Thyroid gland (tissue), 4 donors: ENCODE measurements at places on chromosomes 3 and 15.

DNA sequence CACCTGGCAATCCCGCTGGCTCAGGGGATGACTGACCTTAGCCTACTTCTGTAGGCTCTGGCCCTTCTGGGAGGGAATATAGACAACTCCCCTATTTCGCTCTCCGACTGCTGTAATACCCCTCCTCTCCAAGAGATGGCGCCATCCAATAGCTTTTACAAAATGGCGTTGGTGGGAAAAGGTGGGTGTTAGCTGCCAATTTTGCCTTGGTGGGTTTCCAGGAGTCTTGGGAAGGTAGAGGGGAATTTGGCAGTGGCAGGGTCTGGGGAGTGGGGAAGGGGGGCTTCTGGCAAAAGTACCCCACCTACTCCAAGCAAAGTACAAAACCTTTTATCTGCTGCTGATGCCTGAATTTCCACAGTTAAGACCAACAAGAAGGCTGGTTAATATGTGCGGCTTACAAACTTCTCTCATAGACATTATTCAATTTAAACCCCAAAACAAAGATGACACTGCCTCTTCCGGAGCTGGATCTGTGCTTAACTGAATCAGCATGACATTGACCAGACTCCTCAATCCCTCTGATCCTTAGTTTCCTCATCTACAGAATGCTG is 62.1 kb downstream of the RASGRF1 start:
- DNase-seq = peak; percentile 9

DNA sequence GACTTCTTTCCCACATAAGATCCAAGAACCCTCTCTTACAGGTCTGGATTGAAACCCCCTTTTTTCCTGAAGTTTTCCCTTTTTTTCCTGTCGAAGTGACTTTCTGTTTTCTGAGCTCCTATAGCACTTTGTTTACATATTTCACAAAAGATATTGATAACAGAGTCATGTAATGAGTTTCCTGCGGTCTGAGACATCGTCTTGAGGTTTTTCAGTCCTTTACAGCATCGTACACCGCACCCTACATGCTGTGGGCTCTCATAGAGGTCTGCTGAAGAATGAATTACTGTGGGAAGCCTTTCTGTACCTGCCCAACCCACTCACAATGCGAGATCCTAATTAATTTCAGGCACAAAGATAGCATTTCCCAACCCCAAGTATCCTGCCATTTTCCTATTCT is 53.1 kb downstream of the MCF2L2 start:
- no peak for DNase-seq

- no peak for DNase-seq
These were observed 18.6 kb downstream of the WHAMM start for GRCh38 chr15:82828075-82828474.

- DNase-seq = no peak
These were observed 68.4 kb upstream of the LARS2 start for GRCh38 chr3:45319996-45320305.

- DNase-seq = no peak
These were observed 3.1 kb upstream of the MESP2 start for GRCh38 chr15:89772932-89773583.

DNA sequence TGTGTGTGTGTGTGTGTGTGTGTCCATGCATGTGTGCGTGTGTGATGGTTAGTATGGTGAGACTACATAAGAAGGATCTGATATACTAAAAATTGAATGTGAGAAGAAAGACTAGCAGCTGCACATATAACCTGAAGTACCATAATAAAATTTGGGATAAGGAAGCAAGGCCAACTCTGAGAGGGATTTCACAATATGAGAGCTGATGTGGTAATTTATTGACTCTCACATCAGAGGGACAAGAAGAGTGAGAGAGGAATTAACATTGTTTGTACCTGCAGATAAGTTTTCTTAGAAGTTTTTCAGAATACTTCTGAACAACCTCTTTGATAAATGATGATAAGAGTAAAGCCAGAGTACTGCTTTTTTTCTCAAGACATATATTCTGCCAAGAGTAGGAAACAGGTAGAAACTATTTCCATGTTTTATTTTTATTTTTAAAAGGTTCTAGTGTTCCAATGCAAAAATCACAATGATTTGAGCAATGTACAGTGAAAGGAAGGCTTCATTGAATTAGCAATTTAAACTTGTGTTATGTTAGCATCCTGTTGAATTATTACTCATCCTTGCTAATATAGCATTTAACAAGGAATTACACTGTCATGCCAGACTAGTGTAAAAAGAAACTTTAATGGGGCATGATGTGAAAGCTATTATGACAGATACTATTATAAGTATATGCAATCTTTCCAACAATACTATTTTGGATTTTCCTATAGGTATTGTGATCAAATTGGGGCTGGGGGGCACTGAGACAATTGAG is 415.5 kb upstream of the ARPP21 start:
- no peak for DNase-seq

- DNase-seq = no peak
These were observed 27.9 kb upstream of the KLF13 start for GRCh38 chr15:31298707-31299172.

GRCh38 chr15:25711691-25712090 is 151.4 kb downstream of the ATP10A start:
- no peak for DNase-seq

DNA sequence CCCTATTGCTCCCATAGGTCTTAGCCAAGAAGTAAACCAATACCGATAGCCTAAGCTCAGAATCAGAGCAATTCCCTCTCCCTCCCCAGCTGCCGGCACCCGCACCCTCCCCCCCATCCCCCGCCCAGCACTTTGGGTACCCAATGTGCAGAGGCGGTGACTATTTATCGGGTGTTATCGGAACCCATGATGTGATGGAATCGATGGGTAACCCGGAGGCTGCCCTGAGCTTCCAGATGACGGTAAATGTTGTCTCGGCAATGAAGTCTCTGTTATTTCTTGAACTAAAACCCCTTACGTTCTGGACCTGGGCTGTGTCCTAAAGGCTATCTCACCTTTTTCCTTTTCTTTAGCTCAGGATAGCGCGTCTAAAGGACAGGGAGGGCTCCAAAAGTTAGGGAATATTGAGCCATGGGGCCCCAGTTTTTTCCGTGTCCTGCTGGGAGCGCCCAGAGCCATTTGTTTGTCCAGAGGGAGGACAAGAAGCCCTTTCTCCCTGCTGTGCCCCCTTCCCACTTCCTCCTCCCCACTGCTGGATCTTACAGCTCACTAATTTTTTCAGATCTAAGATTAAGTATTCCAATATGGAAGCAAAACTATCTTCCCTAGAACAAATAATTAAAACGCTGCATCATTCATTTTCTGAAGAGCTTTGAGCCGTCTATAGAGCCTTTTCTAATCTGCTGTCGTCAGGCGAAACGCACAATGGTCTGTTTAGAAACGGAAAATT is 1.5 kb downstream of the SLITRK3 start:
- no peak for DNase-seq

GRCh38 chr3:37608061-37608702 is 253.5 kb upstream of the CTDSPL start:
- no peak for DNase-seq

GRCh38 chr15:37044915-37045648 is 55.3 kb downstream of the MEIS2 start:
- DNase-seq = no peak

DNA sequence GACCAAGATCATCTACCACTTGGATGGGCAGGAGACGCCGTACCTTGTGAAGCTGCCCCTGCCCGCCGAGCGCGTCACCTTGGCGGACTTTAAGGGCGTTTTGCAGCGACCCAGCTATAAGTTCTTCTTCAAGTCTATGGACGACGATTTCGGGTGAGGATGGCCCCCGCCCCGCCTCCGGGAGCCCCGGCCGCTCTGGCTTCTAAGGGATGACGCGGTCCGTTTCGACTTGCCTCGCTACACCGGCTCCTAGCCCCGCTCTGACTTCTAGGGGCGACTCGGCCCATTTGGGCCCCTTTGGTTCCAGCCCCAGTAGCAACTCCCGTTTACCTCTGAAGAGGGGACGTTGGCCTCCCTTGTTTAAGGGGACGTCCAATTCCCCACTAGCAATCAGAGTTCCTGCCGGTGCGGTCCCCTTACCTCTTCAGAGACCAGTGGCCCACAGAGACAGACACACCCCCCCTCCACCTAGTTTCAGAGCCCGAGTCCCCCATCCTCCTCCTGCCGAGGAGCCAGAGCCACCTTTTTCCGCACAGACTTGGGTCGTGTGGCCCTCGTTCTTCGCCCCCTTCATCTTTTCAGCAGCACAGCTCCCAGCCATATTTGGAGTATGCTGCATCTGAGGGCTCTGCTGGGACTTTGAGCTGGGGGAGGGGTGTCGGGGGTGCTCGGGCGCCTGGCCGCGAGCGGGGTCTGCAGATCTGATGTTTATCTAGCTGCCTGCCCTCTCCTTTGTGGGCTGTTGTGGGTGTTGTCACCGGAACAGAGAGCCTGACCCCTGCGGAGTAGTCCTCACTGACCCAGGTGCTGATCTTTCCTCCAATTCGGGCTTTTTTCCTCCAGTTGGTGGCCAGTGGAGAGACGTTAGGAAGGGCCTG is 706 bp downstream of the DVL3 start:
- peak; percentile 37 for DNase-seq

DNA sequence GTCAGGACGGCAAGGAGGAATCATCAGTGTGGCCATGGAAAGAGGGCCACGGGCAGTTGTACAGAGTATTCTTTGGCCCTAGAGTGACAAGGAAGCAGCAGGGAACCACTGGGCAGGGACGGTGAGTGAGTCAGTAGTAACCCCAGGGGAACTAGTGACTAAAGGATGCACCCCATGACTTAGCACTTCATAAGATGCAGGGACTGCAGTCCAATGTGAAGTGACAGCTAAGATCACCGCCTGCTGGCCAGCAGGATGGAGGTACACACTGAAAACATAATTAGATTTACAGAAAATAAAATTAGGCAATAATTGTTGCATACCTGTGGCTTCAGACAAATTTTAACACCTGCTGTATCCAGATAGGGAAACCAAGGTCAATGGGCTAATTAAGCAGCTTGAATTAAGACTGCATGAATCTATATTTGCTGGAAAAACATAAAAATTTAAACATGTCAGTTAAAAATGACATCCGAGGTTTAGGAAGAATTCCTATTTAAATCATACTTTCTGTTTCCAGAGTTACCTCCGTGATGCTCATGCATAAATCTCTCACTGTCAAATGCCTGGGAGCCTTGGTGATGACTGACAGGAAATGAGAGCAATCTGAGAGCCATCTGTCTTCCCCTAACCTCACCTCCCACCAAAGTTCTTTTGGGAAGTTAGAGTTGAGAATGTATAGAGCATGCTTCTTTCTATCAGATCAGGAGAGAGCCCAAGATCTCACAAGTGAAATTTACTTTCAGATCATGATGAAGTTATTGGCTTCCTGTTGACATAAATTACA is 56.5 kb downstream of the DCLK3 start:
- no peak for DNase-seq

GRCh38 chr15:80699981-80700380 is 4.9 kb downstream of the ABHD17C start:
- DNase-seq = no peak

- DNase-seq = no peak
These were observed 142.8 kb downstream of the POLR2M start for GRCh38 chr15:57849317-57849716.

DNA sequence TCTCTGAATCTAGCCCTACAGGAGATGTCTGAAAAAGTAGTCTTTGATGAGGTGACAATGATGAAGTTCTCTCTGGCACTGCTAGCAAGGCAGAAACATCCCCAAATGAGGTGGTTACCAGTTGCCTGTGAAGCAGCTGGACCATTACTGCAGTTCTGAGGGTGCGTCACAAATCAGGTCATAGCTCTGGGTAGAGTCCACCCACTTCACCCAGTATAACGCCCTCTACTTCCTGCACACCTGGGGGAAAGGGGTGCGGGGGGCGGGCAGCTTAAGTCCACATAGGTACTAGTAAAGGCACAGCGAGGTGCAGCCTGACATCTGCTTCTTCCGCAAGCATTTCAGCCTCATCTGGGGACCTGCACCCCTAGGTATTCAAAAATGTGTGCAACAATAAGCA is 13.4 kb upstream of the SATB1 start:
- no peak for DNase-seq

GRCh38 chr3:127628788-127629466 is at the start of gene PODXL2:
PODXL2 (plus strand) TSS chr3:127629185; CDS start chr3:127629220, 35 bp downstream.
- DNase-seq = peak; percentile 67

DNA sequence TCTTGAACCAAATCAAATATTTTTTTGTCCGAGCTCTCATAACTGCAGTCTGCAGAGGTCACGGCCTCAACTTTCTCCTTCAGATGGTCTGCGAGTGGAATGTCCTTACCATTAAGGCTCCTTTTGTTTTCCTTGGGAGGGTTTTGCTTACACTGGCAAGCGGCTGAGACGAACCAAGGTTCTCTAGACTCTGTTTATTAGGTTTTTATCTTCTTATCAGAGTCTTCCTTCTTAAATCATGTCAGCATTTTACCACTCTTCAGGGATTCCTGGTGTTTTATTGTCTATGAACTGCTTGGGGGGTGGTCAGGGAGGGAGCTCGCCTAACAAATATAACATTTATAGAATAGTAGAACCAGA is 773.7 kb upstream of the NR2F2 start:
- DNase-seq = no peak

GRCh38 chr3:146166415-146166821 is 5.4 kb upstream of the PLOD2 start:
- no peak for DNase-seq

DNA sequence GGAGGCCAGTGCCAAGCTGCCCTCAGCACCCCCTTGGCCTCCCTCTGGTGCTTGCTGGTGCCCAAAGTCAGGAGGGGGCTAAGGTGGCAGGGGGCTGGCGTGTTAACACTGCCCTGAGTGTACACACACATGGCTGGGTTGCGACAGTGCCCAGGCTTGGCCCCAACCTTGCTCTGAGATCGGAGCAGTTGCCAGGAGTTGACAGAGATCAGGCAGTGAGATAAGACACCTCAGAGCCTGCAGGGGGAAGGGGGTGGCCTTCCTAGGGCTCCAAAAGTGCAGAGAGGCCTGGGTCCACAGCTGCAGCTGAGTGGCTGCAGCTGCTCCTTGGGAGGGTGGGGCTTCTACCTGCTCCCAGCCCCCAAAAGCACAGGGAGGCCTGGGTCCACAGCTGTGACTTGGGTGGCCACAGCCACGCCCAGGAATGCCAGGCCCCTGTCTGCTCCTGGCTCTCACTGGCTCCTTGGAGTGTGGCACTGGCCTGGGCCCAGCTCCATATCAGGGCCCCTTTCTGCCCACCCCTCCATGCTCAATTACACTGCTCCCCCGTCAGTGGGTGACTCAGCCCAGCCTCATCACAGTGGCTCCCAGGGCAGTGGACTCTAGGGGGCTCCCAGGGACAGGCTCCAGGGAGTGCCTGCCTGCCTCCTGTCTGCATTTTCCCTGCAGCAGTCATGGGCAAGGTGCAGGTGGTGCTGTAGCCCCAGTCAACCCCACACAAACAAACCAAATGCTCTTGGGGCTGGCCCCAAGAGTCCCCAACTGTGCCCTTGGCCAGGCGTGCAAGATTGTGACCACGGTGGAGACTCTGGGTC is 56.4 kb upstream of the C15orf39 start:
- DNase-seq = no peak

DNA sequence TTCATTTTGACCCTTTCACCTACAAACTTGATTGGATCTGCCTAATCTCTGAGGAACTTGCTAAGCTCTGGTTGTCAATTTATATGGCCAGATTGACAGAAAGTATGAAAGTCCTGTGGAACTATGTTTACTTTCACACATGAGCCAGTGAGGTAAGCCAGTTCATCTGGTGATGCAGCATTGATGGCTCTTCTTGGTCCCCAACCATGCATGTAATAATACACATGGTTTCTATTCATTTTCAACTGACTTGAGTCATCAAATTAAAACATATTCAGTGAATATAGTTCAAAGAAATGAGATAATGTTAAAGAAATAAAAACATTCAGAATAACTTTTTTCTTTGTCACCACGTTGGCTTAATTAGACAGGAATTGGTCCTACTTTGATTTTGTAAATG is 336.1 kb upstream of the THBS1 start:
- no peak for DNase-seq
